CD4-positive, alpha-beta T cell (primary cell): ENCODE measurements at places on chromosomes 3 and 15.

GRCh38 chr15:92625251-92625980, 30.2 kb downstream of the FAM174B start:
- H3K27me3 ChIP-seq, result no peaks in the 10 kb centered on the region
- no peak for DNase-seq
- H3K4me1 ChIP-seq, result no peaks in the 10 kb centered on the region
- H3K4me3 ChIP-seq, result no peak overlapping the region

- no peaks in the 10 kb centered on the region for H3K27me3 ChIP-seq
- DNase-seq, result no peak
- H3K27ac ChIP-seq, result no peak overlapping the region
- H3K4me1 ChIP-seq, result peaks cover 24% of the 10 kb centered on the region
These were observed 1.5 kb upstream of the FBXO22 start for GRCh38 chr15:75902129-75902557.

- H3K27me3 ChIP-seq, result no peaks in the 10 kb centered on the region
- DNase-seq, result no peak
- no peaks in the 10 kb centered on the region for H3K36me3 ChIP-seq
- H3K4me3 ChIP-seq, result no peak overlapping the region
These were observed 154.3 kb downstream of the RBPMS2 start for GRCh38 chr15:64621056-64621455.

DNA sequence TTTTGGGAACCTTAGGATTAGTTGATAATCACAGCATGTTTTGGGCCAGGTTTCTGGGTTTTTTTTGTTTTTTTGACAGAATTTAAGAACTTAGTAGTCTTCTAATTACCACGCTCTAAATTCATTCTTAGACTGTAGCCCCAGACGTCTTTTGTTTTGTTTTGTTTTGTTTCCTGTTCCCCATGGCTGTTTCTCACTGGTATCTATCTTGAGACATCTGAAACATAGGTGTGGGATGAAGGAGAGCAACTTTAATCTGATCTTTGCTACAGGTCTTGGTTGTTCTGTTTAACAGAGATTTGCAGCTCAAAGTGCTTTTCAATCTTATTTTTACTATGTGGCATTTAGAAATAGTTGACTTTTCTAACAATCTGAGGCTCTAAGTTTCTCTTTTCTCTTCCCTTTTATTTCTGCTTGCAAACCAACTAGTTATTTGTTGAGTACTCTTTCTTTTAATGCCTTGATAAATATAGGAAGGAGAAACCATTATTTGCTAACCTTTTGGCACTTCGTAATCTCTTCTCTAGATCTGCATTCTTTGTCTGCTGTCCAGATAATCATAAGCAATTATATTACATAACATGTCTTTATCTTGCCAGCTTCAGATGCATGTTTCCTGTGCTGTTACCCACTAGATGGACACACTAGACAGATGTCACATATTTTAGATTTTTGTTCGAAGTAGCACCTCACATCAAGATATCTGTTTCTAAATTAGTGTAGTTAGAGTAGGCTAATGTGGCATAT, 40.9 kb downstream of the FBXL2 start:
- peaks cover 6% of the 10 kb centered on the region for H3K27me3 ChIP-seq
- no peak overlapping the region for H3K27ac ChIP-seq
- no peak for DNase-seq
- H3K4me3 ChIP-seq, result no peak overlapping the region
- H3K4me1 ChIP-seq, result no peaks in the 10 kb centered on the region

DNA sequence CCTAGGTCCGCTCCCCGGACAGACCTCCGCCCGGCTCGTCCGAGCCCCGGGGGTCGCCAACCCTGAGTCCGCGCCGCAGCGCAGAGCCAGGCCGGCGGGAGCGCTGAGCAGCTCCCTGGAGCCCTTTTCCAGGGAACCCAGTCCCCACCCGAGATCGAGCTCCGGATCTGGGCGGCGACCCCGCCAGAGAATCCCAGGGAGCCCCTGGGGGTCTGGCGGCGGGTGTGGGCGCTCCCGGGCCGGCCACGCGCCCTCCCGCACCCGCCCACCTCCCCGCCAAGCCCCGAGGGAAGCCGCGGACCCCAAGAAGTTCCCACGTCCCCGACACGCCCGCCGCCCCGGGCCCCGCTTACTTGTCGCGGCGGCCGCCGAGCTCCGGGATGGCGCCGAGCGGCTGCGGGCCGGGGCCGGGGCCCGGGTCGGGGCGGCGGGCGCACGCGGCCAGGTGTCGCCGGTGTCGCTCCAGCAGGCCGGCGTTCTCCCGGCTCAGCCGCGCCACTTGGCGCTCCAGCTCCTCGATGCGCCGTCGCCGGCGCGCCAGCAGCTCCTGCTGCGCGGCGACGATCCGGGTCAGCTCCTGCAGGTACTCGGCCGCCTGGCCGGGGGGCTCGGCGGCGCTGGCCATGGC, 137.7 kb downstream of the NUP210 start:
- no peak overlapping the region for H3K4me3 ChIP-seq
- peaks cover 15% of the 10 kb centered on the region for H3K4me1 ChIP-seq
- no peak overlapping the region for H3K27ac ChIP-seq

GRCh38 chr3:172359231-172359630, 89.0 kb downstream of the GHSR start:
- no peak overlapping the region for H3K27ac ChIP-seq
- no peak overlapping the region for H3K4me3 ChIP-seq
- H3K4me1 ChIP-seq, result no peaks in the 10 kb centered on the region
- no peak for DNase-seq
- peaks cover 26% of the 10 kb centered on the region for H3K36me3 ChIP-seq
